ENCODE measurements at places on chromosomes 3 and 15.

- DNase-seq = no peak
These were observed 325.4 kb downstream of the UACA start for GRCh38 chr15:70437882-70438451.

DNA sequence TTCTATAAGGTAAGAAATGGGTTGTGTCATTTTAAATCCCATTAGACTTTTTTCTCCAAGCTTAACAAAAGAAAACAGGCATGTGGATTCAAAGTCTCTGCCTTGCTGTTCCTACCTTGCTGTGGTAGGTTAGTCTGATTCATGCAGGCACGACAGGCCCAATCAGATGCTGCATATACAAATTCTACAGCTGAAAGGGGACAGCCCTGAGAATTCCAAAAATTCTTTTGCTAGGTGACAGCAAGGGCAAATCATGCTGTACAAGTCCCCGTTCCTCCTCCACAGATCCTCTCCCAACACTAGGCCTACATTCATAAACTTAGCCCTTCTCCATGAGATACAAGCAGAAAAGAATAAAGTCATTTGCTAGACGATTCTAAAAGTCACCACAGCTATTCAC is 161.2 kb upstream of the THBS1 start:
- no peak for DNase-seq

GRCh38 chr3:143495527-143495926 is 352.7 kb downstream of the SLC9A9 start:
- DNase-seq = no peak

- no peak for DNase-seq
These were observed 109.1 kb downstream of the RFTN1 start for GRCh38 chr3:16404349-16404895.

GRCh38 chr3:194057570-194058188 is 78.3 kb upstream of the HES1 start:
- DNase-seq = no peak

GRCh38 chr15:96690733-96691132 is 360.2 kb downstream of the NR2F2 start:
- DNase-seq = no peak

DNA sequence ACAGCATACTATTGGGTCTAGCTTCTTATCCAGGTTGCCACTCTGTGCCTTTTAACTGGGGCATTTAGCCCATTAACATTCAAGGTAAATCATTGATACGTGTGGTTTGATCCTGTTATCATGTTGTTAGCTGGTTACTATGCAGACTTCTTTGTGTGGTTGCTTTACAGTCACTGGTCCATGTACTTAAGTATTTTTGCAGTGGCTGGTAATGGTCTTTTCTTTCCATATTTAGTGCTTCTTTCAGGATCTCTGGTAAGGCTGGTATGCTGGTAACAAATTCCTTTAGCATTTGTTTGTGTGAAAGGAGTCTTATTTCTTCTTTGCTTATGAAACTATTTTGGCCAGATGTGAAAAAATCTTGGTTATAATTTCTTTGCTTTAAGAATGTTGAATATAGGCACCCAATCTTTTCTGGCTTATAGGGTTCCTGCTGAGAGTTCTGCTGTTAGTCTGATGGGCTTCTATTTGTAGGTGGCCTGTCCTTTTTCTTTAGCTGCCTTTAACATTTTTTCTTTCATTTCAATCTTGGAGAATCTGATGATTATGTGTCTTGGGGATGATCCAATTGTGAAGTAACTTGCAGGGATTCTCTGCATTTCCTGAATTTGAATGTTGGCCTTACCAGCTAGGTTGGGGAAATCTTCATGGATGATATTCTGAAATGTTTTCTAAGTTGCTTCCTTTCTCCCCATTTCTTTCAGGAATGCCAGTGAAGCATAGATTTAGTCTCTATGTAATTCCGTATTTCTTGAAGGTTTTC is 39.3 kb downstream of the CCR1 start:
- DNase-seq = no peak

DNA sequence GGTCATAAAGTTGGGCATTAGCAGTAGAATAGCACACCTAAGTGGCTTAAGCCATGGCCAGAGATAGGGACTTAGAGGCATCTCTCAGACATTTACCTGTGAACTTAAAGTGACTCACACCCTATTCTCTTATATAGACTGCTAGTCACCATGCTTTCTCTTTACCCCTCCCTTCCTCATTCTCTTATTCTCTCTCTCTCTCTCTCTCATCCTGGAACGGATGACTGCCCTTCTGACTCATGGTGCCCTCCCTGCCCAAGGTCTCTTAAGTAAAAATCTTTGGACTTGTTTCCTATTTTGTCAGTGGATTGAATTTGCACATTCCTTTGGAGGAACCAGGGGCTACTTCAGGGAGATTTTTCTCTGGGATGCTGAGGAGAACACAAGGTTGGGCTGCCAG is 58.8 kb downstream of the NPAP1 start:
- no peak for DNase-seq

DNA sequence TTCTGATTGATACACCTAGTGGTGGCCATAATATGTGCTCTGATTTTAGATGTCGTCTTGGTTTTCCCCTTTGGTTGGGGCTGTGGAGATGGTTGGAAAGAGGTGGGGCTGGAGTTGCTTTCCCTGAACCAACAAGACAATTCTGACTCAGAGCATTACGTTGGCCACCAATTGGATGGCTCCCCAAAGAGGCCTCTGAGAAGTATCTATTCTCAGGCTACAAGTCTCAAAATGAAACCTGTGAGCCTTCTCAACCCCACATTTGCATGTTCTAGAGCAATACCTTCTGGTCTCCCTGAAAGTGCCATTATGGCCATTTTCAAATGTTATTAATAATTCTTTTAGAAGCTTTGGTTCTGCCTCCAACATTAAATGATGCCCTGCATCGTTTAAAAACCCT is 188.4 kb upstream of the WNT5A start:
- no peak for DNase-seq

GRCh38 chr3:138297876-138298275 is 31.8 kb downstream of the NME9 start:
- no peak for DNase-seq

DNA sequence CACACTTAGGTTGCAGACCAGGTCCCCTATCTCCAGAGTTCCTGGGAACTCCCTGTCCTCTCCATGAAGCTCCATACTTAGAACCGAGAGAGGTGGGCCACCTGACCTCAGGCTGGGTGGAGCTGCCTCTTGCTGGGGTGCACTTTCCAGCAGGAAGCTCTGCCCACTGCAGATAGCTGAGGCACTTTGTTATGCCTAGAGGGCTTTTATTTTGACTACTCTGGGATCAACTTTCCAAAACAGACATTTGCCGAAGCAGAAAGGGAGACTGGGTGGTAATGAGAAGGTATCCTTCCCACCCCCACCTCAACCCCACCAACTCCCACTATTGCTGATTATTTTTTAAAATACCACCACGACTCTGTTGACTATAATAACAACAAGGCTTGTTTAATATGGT is 54.7 kb downstream of the CLDN11 start:
- no peak for DNase-seq

DNA sequence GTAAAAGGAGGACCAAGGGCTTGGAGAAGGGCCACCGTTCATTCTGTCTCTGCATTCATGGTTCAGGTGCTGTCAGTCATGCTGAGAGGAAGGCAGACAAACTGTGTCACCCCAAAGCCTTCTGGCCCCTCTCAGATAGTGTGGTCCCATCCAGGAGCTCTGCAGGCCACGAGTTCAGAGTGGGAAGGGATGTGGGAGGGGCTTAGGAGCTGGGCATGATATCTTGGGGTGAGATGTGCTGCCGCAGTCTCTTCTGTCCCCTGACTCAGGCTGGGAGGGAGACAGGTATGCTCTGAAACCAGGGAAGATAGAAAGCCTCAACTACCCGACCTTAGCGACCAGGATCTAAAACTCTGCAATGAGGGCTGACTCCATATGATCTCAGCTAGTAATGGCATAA is 19.6 kb upstream of the MYO1E start:
- no peak for DNase-seq

GRCh38 chr15:61196711-61197586 is 32.2 kb downstream of the RORA start:
- DNase-seq = no peak

- DNase-seq = no peak
These were observed 64.6 kb downstream of the CD200 start for GRCh38 chr3:112397556-112397955.

DNA sequence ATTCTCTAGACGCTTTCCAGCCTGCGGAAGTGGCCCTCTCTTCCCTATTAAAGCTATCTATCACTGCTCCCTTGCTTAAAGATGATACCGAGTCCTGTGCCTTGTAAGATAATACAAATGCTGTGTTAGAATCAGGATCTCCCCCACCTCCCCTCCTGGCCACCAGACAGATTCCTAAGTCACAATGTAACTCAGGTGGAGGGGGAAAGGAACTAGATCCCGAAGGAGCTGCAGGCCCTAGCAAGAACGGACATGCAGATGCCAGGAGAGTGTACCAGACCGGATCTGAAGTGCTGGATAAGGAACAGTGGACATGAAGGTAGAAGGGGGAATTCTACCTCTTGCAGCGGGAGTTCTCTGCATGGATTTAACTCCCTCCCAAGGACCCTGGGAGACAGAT is 230.7 kb upstream of the LYSMD4 start:
- no peak for DNase-seq

GRCh38 chr3:46565607-46566039 is 479 bp downstream of the LRRC2 start:
- DNase-seq = no peak

DNA sequence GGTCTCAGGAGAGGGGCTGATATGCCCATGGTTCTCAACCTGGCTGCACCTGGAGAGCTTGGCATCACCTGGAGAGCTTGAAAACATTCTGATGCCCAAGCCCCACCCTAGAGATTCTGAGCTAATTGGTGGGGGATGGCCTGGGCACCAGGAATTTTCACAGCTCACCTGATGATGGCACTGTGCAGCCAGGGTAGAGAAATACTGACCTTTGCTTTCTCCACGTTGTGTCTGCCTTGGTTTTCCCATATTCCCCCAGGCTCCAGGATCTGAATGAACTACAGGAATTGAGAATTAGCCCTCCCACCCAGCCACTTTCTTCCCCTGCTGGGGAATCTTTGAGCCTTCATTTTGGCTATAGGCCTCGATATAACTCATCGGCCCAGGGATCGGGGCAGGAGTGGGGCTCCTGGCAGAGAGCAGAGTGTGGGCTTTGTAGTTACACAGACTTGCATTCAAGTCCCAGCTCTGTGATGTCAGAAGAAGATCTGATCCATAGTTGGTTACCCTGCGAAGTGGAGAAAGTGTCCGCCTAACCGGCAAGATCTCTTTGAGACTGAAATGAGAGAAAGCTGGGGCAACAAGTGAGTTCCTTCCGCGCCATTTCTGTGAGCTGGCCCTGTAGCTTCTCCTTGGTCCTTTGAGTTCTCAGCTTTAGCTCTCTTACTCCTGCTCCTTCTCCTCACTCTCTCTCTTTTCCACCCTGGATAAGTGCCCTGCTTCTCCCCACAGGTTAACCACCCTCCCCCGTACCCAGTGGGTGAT is 33.1 kb upstream of the UBE2Q2 start:
- DNase-seq = no peak

DNA sequence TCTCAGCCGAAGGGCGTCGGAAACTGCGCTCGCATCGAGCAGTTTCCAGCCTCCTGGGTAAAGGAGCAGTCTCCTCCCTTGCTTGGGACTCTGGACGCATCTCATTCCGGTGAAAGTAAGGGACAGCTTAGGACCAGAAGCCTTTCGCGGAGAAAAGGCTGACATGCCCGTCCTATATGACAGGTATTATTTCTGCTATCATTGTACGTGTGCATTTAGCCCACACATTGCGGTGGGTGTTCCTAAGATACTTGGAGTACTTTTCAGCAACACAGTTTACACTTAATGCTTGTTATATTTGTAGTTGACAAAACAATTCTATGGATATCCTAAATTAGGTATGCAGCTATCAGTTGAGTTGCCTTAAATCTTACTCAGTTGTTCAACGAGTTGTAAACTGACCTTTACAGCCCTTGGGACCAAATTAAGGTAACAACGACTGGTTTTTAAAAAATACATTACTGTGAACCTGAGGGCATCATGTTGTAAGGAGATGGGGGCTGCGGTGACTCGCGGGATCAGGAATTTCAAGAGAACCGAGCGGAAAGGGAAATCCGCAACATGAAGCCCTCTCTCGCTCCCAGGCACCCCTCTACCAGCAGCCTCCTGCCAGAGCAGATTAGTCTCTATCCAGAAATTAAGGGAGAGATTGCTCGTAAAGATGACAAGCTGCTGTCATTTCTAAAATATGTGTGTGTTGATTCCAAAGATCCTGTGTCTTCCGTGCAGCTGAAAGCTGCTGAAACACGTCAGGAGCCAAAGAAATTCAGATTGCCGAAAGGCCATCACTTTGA is 632 bp upstream of the COPS2 start:
- DNase-seq = no peak

DNA sequence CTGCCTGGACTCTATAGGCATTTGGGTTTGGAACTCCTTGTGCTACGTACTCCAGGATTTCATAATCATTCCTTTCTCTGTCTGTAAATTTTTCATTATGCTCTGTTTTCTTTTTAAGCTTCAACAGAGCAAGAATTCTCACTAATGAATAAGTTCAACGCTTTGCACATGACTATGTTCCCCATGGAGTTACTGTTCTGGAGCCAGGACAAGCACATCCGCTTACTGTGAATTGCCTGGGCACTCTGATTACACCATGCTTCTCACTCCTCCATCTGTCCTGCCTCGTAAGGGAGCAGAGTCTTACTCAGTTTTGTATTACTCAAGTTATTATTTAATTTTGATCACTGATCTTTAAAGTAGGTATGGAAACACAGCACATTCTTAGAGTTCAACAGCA is 472.7 kb downstream of the RAP2B start:
- no peak for DNase-seq

DNA sequence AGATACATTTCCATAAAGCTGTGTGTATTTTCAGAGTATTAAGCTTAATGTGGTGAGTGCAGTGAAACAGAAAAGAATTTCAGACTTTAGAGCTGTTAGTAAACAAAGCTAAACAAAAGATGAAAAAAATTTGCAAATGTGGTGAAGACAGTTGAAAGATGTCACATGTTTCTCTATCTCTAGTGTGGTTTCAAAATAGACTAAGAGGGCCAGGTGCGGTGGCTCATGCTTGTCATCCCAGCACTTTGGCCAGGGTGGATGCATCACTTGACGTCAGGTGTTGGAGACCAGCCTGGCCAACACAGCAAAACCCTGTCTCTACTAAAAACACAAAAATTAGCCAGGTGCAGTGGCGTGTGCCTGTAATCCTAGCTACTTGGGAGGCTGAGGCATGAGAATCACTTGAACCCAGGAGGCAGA is 466.0 kb upstream of the NR2F2 start:
- no peak for DNase-seq

- DNase-seq = no peak
These were observed 220.2 kb downstream of the VPS13C start for GRCh38 chr15:61840090-61840489.
